ENCODE measurements at places on chromosomes 16 and 17.

DNA sequence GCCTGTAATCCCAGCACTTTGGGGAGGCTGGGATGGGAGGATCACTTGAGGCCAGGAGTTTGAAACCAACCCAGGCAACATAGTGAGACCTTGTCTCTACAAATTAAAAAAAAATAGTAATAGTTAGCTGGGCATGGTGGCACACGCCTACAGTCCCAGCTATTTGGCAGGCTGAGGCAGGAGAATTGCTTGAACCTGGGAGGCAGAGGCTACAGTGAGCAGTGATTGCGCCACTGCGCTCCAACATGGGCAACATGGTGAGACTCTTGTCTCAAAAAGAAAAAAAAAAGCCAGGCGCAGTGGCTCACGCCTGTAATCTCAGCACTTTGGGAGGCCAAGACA, 56.9 kb upstream of the MRTFB start:
- no peak for DNase-seq

DNA sequence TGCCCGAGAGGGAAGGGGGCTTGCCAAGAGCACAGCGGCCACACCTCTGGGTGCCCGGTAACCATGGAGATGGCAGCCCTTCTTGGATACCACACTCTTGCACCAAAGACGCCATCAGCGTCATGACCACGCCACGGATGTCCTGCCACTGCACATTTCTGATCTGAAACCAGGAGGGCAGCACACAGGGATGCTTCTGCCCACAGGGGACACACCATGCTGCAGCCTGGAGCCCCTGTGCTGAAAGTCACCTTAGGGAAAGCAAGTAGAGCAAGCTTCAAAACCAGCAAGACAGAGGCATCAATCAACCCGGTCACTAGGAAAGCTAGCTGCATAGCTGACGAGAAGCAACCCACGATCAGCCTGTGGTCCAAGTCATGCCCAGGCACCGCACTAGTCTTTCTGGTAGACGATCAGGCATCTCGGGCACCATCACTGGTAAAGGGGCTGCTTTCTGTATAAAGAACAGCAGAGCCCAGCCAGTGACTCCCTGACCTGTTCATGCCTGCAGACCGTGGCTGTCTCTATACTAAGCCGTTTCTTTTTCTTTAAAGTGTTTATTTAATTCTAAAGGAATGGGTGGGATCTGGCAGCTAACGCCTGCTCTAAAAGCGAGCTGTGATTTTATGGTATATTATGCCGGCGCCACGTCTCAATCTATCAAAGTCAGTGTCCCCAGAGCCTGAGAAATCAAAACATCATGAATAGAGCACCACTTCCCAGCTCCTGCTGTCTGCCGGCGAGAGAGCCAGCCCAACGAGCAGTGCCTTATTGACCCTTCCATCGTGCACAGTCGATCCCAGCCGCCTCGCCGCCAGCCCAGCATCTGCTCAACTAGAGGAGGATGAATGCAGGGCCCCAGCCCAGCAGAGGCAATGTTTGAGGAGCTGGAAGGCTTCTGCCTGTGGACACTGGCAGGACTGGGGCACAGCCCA, 244.7 kb downstream of the RBFOX3 start:
- no peak for DNase-seq

- DNase-seq = no peak
These were observed 3.7 kb upstream of the BLTP2 start for GRCh38 chr17:28648698-28649097.

- no peak for DNase-seq
These were observed 209.9 kb downstream of the PRKCB start for GRCh38 chr16:24045641-24046040.

DNA sequence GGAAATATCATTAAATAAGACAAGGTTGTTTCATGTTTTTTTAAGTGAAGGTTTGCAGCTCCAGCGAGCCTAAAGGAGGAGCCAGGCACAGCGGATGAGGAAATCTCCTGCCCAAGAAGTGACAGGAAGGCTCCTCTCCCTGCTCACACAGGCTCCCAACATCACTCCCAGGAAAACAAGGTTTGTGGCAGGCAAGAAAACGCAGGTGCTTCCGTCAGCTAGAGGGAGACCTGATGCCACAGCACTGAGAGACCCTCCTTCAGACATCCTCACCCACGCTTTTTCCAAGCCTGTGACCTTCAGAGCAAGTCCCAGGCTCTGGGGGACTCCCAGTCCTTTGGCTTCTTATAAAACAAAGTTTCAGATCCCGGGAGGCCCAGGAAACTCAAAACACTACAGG, 89.7 kb downstream of the ZNF423 start:
- DNase-seq = no peak

Data from pons (tissue), 1 donor.